B cell (primary cell): ENCODE measurements at places on chromosomes 1 and 21.
A peak's percentile ranks its signal among the peaks of the same experiment; 100 is the strongest.

DNA sequence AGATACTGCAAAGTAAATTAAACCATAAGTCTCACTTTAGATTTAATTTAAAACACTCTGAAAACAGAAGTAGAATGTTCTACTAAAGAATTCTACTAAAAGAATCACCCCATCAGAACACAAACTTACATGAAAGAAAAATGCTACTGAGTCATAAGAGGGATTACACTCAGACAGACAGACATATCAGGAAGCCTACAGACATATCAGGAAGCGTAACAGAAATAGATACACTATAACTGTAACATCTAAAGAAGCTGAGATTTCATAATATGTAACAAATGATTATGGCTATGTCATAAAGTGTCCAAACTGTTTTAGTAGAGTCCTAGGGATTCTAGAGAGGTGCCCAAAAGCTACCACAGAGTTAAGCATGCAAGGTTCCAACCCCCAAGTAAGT, 23.9 kb downstream of the FOXJ3 start:
- no peak for DNase-seq

DNA sequence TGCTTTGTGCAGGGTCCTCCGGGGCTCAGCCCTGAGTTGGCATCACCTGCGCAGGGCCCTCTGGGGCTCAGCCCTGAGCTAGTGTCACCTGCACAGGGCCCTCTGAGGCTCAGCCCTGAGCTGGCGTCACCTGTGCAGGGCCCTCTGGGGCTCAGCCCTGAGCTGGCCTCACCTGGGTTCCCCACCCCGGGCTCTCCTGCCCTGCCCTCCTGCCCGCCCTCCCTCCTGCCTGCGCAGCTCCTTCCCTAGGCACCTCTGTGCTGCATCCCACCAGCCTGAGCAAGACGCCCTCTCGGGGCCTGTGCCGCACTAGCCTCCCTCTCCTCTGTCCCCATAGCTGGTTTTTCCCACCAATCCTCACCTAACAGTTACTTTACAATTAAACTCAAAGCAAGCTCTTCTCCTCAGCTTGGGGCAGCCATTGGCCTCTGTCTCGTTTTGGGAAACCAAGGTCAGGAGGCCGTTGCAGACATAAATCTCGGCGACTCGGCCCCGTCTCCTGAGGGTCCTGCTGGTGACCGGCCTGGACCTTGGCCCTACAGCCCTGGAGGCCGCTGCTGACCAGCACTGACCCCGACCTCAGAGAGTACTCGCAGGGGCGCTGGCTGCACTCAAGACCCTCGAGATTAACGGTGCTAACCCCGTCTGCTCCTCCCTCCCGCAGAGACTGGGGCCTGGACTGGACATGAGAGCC, 22.7 kb downstream of the COL6A1 start:
- no peak for DNase-seq

GRCh38 chr1:1206376-1206965, at the start of gene TNFRSF18:
Gene TNFRSF18 (minus strand): TSS chr1:1206592. CDS start chr1:1206571, 21 bp downstream.
- DNase-seq, result peak; percentile 72

- DNase-seq, result no peak
These were observed 10.4 kb upstream of the CDK18 start for GRCh38 chr1:205494115-205494514.
